ENCODE measurements at places on chromosomes 1 and 21.

DNA sequence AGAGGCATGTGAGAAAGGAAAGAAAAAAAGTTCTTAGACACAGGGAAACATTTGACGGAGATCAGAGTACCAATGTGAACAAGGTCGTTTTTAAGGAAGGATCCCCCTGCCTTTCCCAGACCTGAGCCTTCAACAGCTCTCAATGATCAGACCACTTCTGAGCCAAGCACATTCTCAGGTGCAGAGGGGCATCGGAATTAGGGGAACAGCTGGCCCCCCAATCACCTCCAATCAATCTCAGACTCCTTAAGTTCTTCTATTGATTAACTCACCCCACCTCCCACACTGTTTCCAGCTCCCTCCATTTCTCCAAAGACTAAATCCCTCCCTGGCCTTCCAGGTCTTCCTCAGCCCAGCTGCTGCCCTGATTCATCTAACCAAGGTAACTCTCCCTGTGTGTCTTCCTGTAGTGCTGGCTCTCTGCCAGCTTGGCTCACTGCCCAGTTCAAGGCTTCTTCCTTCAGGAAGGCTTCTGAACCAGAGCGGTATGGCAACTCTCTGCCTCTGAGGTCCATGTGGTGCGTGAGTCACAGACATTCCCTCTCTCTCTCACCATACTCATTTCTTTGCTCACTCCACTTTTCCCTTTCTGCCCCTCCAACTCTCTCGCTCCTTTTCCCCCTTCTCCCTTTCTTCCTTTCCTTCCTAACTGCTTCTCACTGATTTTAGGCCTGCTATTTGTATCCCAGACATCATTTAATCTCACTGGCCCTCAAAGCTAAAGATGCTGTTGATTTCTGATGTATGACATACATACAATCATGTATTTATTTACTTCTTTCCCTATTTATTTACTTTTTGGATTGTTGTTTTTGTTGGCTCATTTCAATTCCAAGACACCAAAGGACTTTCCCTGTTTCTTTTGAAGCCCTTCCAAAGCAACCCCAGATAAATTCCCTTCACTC lies 18.1 kb downstream of the CFAP45 start:
- peak; percentile 38 for DNase-seq

DNA sequence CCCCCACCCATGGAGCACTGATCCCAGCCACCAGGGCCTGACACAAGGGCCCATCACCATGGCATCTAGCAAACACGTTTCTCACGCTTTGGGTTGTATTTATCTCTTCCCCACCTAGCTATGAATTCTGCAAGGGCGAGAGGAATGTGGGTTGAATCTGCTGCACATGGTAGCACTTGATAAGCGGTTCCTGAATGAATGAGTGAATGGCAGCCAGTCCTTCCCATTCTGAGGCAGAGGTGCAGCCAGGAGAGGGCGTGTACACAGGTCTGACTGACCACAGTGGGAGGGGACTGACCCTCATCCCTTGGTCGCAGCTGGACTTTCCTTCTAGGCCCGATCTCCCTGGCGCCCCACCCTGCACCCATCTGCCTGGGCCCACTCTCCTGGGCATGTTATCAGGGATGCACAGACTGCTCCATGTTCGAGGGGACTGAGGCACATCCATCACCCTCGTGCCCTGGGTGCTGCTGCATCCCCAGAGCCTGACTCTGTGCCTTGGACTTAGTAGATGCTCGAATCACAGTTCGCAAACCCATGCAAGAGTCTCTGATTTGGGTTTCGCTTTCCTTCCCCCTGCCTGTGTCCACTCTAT lies 1.0 kb downstream of the RD3 start:
- DNase-seq: peak; percentile 79

DNA sequence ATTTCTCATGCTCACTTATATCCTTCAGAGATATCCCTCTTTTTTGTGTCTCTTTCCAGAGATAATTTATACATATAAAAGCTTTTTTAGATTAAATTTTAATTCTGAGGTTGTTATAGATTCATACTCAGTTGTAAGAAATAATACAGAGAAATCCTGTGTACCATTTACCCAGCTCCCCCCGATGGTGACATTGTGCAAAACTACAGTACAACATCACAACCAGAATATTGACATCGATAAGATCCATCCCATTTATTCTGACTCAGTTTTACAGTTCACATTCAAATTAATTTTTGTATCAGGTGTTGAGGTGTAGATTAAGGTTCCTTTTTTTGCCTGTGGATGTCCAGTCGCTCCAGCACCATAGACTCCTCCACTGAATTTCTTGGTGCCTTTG lies 14.3 kb downstream of the DMRTB1 start:
- no peak for DNase-seq

DNA sequence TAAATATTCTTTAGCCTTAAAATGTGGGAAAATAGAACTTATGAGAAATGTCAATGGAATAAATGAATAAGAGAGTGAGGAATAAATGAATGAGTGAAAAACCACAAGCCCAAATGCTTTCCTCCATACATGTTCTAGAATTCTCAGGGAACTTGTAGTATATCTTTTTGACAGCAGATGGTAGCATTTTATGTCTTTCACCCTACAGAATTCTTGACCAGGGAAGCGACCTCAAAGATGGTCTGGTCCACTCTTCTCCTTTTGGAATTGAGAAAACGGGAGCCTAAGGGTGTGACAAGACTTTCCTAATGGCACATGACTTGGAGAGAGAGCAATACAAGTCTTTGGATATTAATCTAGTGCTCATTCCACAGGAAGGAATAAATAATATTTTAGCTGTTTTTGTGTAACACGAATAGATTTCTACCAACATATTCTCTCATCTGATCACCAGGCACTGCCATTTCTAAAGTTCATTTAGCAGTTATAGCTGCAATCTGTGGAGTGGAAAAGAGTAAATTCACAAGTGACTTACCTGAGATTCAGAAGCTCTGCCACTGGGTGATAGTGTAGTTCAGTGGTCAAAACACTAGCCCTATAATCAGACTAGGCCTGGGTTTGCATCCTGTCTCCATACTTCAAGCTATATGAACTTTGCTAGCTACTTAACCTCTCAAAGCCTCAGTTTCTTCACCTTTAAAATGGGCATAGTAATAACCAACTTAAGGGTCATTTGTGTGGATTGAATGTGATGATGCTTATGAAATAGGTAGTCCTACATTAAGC lies 15.0 kb upstream of the F5 start:
- DNase-seq: peak; percentile 71

DNA sequence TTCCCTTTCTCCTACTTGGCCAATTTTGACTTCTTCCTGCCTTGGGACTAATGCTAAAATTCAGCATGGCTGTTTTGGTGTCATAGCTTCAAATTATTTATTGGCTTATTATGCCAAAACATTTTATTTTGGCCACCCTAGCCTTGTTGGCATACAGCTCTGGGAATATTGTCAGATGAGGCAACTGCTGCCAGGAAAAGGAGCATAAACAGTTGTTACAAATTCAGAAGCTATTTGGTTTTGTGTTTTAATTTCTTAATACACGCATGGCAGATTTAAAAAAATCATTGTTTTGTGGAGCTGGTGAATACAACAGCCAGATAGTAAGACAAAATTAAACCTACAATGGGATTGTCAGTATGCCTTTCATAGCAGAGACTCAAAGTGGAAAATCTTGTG lies 66.8 kb upstream of the BCL10 start:
- DNase-seq: no peak

DNA sequence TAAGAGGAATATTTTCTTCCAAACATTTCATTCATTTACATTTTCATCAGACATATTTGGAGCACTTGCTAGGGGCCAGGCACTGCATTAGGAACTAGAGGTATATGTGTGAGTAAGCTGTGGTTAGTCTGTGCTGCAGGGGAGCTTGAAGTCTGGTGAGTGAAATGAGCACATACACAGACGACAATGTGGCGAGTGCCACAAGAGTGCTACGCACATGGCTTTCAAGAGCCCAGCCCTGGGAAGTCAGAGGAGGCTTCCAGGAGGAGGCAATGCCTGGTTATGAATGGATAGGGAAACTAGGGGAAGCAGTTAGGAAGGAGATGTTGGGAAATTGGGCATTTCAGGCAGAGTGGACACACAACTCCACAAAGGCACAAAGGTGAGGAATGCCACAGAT lies 171.8 kb downstream of the IER5 start:
- no peak for DNase-seq

- no peak for DNase-seq
These were observed 95.1 kb downstream of the WDR4 start for GRCh38 chr21:42784276-42784675.

- DNase-seq: no peak
These were observed 8.3 kb downstream of the VSIG8 start for GRCh38 chr1:159854116-159854692.

DNA sequence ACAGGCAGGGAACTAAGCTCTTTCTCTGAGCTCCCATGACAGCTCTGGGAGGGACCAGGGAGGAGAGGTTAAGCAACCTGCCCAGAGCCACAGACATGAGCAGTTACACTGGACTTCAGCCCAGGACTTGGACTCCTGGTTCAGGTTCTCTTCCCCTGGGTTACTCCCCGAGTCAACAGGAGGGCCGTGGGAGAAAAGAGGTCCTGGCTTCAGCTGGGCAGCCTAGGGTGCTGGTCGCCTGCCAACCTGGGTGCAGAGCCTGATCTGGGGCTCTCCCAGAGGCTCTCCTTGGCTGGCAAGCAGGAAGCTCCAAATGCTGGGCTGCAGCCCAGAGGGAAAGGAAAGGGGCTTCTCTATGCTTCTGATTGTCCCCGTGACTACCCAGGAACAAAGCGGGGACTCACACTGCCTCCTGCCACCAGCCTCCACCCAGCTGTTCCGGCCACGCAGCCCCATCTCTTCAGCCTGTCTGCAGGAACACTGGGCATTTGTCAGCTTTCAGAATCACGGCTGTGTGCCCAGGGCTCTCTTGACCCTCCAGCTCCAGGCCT lies 141.8 kb downstream of the HIVEP3 start:
- DNase-seq: no peak

GRCh38 chr1:168803806-168804510 lies 75.0 kb upstream of the DPT start:
- DNase-seq: peak; percentile 45

DNA sequence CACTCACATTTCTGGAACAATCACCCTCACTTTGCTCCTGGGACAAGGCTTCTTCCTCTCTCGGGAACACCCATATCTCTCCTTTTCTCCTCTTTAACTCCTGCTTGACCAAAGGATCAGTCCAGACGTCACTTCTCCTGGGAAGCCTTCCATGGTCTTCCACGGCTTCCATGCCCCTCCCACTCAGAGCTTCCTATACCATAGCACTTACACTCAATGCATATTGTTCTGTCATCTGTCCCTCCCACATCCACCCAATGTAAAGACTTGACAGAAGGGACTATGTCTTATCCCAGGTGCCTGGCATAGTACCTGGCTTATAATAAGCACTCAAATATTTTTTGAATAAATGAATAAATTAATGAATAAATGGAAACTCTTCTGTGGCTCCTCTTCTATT lies 28.2 kb downstream of the CD34 start:
- no peak for DNase-seq

GRCh38 chr1:234881893-234882771 lies 246.5 kb downstream of the TOMM20 start:
- DNase-seq: no peak

- DNase-seq: no peak
These were observed 4.7 kb downstream of the FAM229A start for GRCh38 chr1:32357614-32358013.

GRCh38 chr1:151475175-151475574 lies 15.9 kb upstream of the POGZ start:
- DNase-seq: no peak

- DNase-seq: no peak
These were observed 674 bp upstream of the ATXN7L2 start for GRCh38 chr1:109482791-109483671.

- no peak for DNase-seq
These were observed 253.1 kb upstream of the IRF2BP2 start for GRCh38 chr1:234862944-234863515.

DNA sequence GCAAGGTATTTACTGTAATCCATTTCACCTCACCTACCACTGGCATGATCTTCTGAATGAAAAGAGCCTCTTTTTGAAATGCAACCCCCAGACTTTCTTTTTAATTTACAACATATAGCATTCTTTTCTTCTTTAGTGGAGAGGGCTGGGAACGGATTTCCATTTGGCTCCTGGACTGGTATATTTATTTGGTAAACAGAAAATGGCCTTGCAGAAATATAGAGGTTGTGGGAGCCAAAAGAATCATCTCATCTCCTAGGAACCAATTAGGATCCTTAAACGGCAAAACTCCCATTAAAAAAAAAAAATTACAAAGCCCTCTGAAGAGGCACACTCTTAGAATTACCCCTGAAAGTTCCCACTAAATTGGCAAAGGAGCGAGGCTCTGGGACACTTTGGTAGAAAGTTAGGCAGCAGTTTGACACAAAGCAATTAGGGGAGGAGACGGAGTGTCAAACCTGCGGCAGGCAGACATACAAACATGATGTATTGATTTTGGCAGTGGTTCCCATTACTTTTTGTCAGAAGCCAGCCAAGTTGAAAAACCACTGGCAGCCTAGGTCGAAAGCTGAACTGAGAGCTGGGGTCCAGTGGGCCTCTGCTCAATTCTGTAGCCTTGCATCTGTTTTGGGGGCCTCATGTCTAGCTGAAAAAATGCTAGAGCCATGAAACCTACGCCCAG lies 135.1 kb upstream of the MAGI3 start:
- DNase-seq: no peak

DNA sequence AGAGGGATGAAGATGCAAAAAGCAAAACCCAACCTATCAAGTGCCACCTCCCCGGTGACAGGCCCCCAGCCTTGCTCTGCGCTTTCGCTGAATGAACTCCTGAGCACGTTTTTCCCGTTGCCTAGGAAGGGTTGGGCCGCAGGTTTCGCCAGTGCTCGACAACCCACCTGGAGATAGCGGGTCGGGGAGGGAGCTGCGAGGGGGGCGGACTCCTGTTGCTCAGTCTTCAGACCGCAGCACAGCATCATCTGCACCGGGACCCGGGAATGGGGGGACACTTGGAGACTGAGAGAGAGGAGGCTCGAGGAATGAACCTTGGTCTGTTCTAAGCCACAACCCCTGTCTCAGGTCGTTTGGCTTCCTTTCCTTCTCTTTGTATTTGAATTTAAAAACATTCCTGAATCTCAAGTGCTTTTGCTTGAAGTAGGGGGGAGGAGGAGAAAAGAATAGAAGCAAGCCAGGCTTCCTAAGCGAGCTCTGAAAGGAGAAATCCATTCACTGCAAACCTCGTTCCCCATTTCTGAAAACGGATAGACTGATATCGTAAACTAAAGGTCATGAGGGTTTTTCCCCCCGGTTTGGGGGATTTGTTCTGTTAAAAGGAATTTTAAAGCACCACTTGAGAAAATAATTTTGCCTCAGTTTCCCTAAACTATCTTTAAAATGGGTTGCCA lies 1.2 kb downstream of the AK5 start:
- no peak for DNase-seq

- DNase-seq: peak; percentile 88
These were observed 16.6 kb downstream of the SAMD11 start for GRCh38 chr1:940107-941014.

GRCh38 chr1:204065174-204065985 lies 7.5 kb upstream of the SOX13 start:
- peak; percentile 58 for DNase-seq

- no peak for DNase-seq
These were observed 416.3 kb downstream of the GPATCH2 start for GRCh38 chr1:217214551-217214950.

All from OCI-M1 (cell line).